ENCODE measurements at places on chromosomes 2 and 18.

- no peak for DNase-seq
These were observed 1.8 kb downstream of the CBLN2 start for GRCh38 chr18:72542342-72542741.

DNA sequence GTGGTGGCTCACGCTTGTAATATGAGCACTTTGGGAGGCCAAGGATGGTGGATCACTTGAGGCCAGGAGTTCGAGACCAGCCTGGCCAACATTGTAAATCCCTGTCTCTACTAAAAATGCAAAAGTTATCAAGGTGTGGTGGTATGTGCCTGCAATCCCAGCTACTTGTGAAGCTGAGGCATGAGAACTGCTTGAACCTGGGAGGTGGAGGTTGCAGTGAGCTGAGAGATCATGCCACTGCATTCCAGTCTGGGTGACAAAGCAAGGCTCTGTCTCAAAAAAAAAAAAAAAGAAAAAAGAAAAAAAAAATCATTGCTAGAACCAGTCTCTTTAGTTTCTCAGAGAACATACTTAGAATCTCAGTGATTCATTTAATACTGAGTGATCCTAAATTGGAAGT is 217.1 kb downstream of the DYM start:
- no peak for DNase-seq

DNA sequence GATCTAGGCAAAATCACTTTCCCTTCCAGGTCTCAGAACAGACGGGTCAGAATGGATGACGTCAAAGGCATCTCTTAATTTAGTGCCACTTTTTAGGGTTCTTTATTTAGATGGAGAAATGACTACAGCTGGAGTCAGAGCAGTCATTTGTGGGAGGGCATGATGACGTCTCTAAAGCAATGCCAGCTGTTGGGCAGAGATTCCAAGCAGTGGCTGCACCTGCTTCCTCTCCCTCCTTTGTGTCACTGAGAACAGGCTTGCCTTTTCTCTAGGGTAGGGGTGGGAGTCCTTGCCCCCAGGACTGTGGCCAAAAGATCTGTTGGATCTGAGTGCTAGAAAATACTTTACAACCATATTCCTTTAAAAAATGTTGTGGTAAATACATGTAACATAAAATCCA is 28.7 kb upstream of the SKOR2 start:
- DNase-seq, result peak; percentile 13

GRCh38 chr2:196783431-196784094 is 15.9 kb downstream of the GTF3C3 start:
- DNase-seq, result peak; percentile 80

DNA sequence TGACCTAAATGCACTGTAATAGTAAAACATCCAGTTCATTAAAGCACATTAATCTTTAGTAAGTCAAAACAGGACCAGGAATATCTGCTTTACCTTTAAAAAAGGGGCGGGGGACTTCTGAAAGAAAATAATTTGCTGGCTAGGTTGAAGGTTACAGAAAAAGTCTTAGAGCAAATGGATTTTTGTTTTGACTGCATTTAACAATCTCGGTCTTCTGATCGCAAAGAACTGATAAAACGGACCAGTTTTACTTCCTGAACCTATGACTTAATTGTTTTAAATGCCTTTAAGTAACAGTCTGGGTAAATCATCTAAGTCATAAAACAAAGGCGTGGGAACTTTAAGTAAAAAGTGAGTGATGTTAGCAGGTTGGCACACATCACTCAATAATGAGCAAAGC is 783 bp downstream of the BUB1 start:
- DNase-seq, result no peak

GRCh38 chr2:234029150-234029733 is 21.3 kb upstream of the SPP2 start:
- DNase-seq, result peak; percentile 37

DNA sequence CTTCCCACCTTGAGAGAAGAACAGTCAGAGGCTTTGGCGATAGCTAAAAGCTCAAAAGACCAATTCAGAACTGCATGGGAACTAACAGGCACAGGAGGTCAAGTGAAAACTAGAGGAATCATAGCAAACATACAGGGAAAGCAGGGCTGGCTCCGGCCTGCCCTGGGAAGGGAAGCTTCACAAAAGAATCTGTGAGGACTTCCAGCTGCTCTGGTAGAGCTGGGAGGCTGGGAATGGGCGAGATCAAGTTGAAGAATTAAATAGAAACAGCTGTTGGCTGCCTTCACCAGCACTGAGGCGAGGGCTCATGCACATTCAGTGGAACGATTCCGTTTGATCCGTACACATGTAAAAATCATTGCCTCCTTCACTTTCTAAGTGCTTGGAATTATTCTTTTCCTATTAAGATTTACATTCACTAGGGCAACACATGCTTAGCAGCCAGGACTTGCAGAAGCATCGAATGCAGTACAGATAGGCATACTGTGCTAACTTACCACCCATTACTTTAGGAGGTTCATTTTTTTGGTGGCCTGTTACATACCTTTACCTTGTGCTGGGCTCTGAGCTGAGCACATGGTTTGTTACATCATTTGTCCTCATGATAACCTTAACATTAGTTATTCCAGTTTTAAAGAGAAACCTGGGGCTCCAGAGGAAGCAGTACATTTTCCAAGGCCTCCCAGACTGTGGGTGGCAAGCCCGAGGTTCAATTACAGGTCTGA is 125.4 kb upstream of the RNF152 start:
- DNase-seq, result peak; percentile 45

DNA sequence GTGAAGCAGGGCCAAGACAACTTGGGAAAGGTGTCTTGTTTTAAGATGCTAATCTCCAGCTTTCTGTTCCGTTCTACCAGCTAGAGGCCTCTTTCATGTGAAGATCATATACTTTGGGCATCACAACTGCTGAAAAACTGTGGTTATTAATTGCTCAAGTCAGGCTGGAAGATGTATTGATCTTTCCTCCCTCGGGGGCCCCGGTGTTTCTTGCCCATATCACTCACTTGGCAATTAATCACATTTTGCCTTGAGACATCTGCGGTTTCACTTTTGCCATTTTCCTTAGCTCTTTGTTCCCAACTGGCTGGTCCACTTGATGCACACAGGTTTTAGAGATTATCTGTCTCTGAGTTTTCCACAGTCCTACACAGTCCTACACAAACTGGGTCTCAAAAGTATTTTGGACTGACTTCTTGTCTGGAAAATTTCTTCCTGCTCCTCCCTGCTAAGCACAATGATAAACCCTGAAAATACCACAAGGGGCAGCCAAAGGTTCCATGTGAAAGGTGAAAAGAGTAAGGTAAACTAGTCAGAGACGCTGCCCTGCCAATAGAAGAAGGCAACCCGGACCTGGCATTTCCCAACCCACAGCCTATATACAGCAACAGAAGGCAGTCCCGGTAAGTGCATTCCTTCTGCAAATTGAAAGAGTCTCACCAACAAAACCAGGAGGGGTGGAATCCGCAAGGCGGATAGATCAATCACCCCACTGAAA is 181.0 kb downstream of the AFF3 start:
- DNase-seq, result no peak

GRCh38 chr2:171592036-171592555 is 69.8 kb downstream of the CYBRD1 start:
- no peak for DNase-seq

DNA sequence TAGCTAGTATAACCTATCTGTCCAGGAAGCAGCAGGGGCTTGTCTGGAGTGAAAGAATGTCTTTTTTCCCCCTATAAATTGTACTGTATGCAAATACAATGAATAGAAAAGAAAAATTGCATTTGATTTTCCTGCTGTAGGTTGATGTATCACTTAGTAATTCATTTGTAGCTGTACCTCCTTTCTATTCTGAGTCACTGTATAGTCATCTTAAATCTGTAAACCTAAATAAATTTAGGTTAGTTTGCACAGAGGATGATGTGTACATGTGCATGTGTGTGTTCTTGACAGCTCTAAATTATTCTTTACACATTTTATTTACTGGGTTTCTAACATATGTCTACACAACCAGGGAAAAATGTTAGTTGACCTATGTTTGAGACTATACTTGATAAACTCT is 478.7 kb upstream of the CNTNAP5 start:
- no peak for DNase-seq

- DNase-seq, result no peak
These were observed 121.5 kb upstream of the CTAGE1 start for GRCh38 chr18:22539051-22539765.

GRCh38 chr2:6053743-6054142 is 361.6 kb downstream of the SOX11 start:
- no peak for DNase-seq

GRCh38 chr2:26327291-26328272 is 18.4 kb upstream of the SELENOI start:
- DNase-seq, result peak; percentile 63

DNA sequence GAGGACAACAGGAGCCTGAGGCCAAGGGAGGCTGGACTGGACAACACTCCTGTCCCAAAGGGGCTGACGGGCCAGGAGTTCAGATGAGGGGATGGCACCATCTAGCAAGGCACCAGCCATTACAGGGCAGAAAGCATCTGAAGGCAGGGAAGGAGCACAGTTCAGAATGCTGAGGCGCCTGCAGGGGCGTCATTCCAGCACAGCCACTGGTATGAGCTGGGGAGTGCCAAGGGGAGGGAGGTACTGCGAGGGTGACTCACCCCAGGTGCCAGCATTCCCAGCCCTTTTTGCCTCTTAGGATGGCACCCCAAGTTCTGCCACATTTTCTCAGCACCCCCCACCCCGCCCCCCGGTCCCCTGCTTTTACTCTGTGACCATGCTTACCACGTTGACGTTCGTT is 129.8 kb upstream of the EPAS1 start:
- no peak for DNase-seq

DNA sequence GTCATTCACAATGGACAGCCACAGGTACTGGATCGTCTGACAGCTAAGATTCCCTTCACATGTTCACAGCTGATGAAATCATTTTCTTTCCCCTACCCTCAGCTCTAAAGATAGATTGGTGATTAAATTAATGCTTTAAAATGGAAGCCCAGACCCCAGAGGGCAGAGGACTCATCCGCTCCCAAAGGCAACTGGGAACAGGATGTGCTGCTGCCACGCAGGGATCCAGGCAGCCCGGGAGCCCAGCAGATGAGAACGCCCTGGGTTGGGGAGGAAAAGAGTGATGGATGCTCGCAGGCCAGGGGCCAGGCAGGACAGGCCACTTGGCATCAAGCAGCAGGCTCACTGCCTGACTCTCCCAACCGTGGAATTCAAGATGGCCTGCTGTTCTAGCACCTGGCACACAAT is 41.3 kb downstream of the HDHD2 start:
- DNase-seq, result no peak

DNA sequence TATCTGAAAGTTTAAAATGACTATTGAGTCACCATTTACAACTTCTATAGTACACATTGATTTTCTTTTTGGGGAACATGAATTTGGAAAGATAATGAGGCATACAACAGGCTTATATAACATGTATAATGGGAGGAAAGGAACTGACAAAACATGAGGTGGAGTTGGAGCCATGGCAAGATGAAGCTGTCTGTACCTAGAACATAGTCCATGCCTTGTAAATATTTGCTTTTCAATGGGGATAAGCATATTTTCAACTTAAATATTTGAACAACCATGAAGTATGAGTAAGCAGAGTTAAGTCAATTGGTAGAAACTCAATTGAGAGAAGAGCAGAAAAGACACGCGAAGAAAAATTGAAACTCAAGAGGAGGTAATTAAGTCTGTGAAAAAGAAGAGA is 37.1 kb upstream of the GALNT13 start:
- DNase-seq, result no peak

GRCh38 chr2:114213808-114214207 is 228.6 kb upstream of the DPP10 start:
- DNase-seq, result no peak

GRCh38 chr18:42442656-42443055 is 487.6 kb downstream of the PIK3C3 start:
- no peak for DNase-seq

DNA sequence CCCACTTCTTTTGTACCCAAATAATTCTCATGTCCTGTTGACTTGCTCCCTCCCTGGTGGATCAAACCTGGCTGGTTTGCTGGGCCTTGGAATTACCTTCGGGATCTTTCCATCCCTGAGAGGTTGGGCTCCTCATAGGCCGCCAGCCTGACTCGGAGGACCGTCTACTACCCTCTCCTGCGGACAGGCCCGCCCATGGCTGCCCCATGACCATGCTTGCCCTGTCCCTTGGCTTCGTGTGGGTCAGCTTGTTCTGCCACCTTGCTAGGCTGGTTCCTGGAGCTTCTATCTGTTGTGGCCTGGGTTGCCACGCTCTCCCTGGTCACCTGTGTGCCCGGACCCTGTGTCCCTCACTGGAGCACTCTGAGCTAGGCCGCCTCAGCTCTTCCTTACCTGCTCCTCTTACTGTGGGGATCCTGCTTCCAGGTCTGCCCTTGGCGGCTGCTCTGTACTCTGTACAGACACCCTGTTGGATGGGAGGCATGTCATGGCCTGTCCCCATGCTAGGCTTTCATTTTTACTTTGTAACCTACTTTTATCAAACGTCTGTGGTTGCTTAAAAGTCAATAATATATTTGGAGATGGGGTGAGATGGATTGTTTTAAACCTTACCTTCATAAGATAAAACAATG is 29.7 kb upstream of the FHL2 start:
- no peak for DNase-seq

DNA sequence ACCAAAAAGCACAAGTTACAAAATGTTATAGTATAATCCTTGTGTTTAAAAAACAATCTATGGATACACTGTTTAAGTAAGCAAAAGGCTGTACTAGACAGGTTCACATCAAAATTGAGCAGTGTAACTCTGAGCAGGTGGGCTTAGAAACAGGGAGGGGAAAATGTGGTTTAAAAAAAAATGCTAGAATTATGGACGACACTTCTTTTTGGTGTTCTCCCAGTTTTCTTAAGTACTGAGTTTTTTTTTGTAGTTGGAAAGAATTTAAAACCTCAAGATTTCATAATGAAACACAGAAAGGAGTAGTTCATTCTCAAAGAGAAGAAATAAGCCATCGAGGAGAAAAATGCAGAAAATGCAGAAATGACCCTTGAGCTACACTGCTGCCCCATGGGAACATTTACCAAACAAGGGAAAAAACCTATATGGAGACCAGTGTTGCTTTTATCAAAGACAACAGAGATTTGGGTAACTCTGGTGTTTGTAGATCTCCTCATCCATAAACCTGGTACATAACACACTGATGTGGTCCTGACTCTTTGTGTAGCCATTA is 100.7 kb downstream of the MYO5B start:
- DNase-seq, result no peak

DNA sequence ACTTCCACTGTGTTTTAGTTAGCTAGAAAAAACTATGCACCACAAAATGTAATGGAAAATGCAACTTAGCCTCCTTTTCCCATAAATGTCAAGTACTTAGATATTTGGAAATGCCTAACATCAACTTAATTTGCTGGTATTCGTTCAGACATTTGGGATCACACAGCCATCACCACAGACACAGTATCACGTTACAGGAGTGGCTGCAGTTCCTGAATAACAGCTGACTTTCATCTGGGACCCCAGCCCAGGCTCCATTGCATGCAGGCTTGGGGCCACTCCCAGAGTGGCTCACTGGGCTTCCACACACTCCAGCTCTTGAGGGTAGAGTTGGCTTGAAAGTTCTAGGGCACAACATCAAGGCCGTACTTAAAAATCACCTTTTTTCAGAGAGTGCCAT is 9.3 kb downstream of the TMEM182 start:
- no peak for DNase-seq

- DNase-seq, result no peak
These were observed 89.8 kb downstream of the FHOD3 start for GRCh38 chr18:36387310-36387709.

GRCh38 chr2:223976635-223977226 is 19.5 kb downstream of the MRPL44 start:
- DNase-seq, result peak; percentile 34

Measured in HCEC 1CT (cell line).